Tibial artery (tissue), 4 donors: ENCODE measurements at places on chromosomes 1 and 21.

DNA sequence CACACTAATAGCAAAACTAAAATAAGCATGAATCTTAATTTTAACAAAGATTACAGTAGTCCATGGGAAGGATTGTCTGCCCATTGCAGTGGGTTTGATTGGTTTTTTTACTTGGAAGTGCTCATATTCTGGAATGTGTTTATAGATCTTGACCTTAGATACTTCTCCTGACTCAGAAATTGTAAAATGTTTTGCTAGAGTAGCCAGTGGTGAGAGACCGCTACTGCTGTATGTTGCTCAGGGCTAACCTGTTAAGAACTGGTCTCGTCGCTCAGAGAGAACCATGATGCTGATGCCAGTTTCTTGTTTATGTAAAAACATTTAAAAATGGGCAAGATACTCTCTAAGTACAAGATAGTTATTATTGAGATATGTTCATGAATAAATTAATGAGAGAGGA, 99.9 kb downstream of the ROR1 start:
- no peak for DNase-seq

DNA sequence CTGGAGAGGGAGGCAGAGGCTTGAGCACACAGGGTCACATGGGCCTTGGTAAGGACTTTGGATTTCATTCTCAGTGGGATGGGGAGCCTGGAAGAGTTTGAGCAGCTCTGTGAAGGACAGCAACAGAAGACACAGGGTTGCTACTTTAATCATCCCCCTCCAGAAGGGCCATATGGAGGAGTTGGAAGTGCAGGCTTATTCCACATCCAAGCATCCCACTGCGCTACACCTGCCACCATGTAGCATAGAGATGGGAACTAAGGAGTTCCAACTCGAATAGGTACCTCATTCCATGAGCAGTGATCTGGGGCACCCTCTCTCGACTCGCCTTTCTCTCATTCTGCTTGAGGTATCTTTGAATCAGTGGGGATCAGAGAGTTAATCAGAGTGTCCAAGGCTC, 54.0 kb upstream of the CTTNBP2NL start:
- no peak for DNase-seq

GRCh38 chr1:214570442-214570841, 19.0 kb upstream of the PTPN14 start:
- no peak for DNase-seq

DNA sequence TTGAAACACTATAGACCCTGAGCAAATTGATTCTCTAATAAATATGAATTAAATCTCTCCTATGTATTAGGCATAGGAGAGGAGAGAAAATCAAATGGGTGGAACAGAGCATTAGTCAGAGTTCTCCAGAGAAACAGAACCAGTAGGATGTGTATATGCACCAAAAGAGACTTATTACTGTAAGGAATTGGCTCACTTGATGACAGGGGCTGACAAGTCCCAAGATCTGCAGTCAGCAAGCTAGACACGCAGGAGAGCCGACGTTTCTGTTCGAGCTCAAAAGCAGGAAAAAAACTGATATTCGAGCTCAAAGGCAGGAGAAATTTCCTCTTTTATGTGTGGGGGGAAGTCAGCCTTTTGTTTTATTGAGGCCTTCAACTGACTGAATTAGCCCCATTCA, 259.2 kb upstream of the KAZN start:
- DNase-seq, result no peak

DNA sequence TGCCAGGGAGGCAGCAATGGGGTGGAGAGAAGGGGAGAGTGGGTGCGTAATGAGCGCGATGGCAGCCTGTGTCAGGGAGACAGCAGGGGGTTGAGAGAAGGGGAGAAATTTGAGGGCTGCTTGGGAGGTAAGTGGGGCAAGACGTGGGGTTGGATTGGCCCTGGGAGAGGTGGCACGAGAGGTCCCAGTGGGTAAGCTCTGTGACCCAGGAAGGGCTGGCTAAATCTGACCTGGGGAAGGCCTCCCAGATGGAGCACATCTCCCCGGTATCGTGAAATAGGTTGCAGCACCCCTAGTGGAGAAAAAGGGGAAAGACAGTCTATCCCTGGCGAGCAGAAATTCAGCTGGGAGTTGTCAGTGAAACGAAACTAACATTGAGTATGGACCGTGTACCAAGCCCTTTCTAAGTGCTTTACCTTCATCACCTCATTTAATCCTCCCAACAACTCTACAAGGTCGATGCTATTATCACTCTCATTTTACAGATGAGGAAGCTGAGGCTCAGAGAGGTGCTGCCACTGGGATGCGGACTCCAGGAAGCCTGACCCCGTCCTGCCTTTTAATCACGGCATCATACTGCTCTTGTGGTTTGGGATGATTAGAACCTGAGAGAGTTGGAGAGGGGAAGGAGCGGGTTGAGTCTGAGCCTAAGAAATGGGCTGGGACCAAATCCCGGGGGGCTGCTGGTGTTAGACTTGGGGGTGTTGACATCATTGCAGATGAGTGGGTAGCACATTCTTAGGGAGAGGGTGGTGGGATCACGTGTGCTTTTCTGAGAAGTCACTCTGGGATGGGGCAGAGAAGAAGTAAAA, 56.6 kb upstream of the RPL11 start:
- DNase-seq, result peak; percentile 77

GRCh38 chr1:225451840-225452515, 24.1 kb upstream of the LBR start:
- peak; percentile 57 for DNase-seq

- no peak for DNase-seq
Measured at GRCh38 chr1:212070720-212071302, 35.3 kb downstream of the DTL start.
